ENCODE measurements at places on chromosomes 16 and 17. TPM values are rescaled to one million over a fixed set of nuclear protein-coding genes. Genes with fewer than 3 reads are reported as not detected.

NPB gene
- 0.14 TPM for total RNA-seq

USP36 gene
- 92.5 TPM for total RNA-seq

PERCC1 gene
- not detected for total RNA-seq

ZNF469 gene
- total RNA-seq = 0.50 TPM

FAM83G gene
- 11.1 TPM for total RNA-seq

TAT gene
- total RNA-seq = not detected

GRCh38 chr16:85341972-85342695, 229.9 kb upstream of the CIBAR2 start:
- no peaks in the 10 kb centered on the region for H3K27me3 ChIP-seq
- no peak for DNase-seq

GRCh38 chr17:17508019-17508535, 11.9 kb upstream of the RASD1 start:
- no peaks in the 10 kb centered on the region for H3K36me3 ChIP-seq
- no peaks in the 10 kb centered on the region for H3K27me3 ChIP-seq
- H3K27ac ChIP-seq = no peak overlapping the region
- no peak for DNase-seq
- peaks cover 2% of the 10 kb centered on the region for H3K4me1 ChIP-seq
- no peak overlapping the region for H3K4me3 ChIP-seq

GRCh38 chr17:80252871-80253270, 7.8 kb upstream of the RNF213 start:
- H3K27me3 ChIP-seq = no peaks in the 10 kb centered on the region
- peaks cover 53% of the 10 kb centered on the region for H3K4me1 ChIP-seq
- H3K27ac ChIP-seq = peak overlapping the region; percentile 77
- peak; percentile 93 for DNase-seq

DNA sequence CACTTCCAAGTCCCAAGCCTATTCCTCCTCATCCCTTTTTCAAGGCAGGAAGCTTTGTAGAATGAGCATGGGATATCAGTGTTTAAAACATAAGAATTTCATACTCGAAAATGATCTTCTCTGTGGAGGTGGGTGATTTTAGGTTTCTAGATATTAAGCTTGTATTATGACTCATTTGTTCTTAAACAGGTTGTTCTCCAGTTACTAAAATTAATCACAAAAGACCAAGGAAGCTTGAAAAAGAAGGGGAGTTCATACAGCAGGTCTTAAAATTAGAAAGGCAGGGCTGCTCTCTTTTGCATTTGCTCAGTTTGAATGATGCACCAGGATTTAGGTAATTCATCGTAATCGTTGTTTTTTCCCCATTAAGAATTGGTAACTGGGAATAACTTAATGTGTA, 208.7 kb downstream of the PRKCA start:
- peaks cover 26% of the 10 kb centered on the region for H3K36me3 ChIP-seq
- H3K27ac ChIP-seq = peak overlapping the region; percentile 80
- no peaks in the 10 kb centered on the region for H3K27me3 ChIP-seq
- H3K4me3 ChIP-seq = peak overlapping the region; percentile 6

DNA sequence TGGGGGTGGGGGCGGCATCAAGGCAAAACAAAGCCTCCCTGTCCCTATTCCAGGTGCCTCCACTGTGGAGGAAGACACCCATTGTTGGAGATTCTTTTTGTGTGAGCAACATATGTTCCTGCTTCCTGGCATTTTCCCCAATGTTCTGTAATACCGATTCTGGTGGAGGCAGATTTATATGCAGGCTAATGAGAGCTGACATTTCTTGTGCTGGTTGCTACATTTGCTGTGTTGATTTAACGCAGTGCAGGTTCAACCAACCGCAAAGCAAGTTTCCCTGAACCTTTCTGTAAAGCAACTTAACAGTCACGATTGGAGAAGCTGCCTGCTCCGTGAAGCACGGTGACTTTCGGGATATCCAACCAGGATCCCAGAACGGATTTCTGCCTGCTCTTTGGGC, 260.5 kb downstream of the CBLN1 start:
- H3K4me3 ChIP-seq = no peak overlapping the region
- no peaks in the 10 kb centered on the region for H3K4me1 ChIP-seq
- peaks cover 3% of the 10 kb centered on the region for H3K27me3 ChIP-seq
- DNase-seq = no peak
- H3K36me3 ChIP-seq = no peaks in the 10 kb centered on the region

- no peak for DNase-seq
- no peak overlapping the region for H3K4me3 ChIP-seq
- H3K27me3 ChIP-seq = no peaks in the 10 kb centered on the region
- H3K27ac ChIP-seq = no peak overlapping the region
- no peaks in the 10 kb centered on the region for H3K36me3 ChIP-seq
Measured at GRCh38 chr17:56739776-56740175, 93.9 kb downstream of the C17orf67 start.

DNA sequence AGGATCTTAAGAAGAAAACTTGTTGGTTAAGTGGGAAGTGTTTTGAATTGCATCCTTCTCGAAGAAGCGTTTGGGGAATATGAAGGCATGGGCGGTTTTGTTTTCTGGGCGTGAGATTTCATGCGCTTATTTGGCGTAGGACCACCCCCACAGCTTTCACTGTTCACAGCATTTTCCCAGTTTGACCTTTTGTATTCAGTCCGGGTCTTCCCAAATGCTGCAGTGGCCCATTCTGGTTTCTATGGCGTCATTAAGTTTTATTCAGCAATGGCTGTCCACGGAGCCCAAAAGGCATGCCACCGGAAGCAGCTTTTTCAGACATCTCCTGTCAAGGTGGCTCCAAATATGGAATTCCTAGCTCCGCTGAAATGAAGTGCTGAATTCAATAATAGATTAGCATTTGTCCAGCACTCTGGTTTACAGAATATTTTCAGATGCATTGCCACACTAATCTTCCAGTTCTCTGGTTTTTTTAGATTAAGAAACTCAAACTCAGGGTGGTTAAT, 90.6 kb upstream of the FBXO47 start:
- no peak for DNase-seq
- peaks cover 15% of the 10 kb centered on the region for H3K4me1 ChIP-seq
- H3K36me3 ChIP-seq = no peaks in the 10 kb centered on the region

GRCh38 chr16:12901597-12902461, at the start of gene SHISA9:
Gene SHISA9, plus strand, starts transcription at chr16:12901598.
- no peak within 1 kb of the TSS for H3K4me3 ChIP-seq
- peaks cover 60% of the 10 kb centered on the region for H3K27me3 ChIP-seq
- no peak within 1 kb of the TSS for H3K27ac ChIP-seq
- H3K36me3 ChIP-seq = no peaks in the 10 kb centered on the region

- H3K36me3 ChIP-seq = peaks cover 2% of the 10 kb centered on the region
- H3K4me3 ChIP-seq = no peak overlapping the region
- no peaks in the 10 kb centered on the region for H3K4me1 ChIP-seq
- DNase-seq = no peak
Measured at GRCh38 chr17:68053231-68054013, 17.9 kb downstream of the KPNA2 start.

All from activated CD4-positive, alpha-beta T cell treated with anti-CD3 and anti-CD28 coated beads for 36 hours (primary cell).